ENCODE measurements at places on chromosomes 5 and 9. TPM values are rescaled to one million over a fixed set of nuclear protein-coding genes. Genes with fewer than 3 reads are reported as not detected.

DNA sequence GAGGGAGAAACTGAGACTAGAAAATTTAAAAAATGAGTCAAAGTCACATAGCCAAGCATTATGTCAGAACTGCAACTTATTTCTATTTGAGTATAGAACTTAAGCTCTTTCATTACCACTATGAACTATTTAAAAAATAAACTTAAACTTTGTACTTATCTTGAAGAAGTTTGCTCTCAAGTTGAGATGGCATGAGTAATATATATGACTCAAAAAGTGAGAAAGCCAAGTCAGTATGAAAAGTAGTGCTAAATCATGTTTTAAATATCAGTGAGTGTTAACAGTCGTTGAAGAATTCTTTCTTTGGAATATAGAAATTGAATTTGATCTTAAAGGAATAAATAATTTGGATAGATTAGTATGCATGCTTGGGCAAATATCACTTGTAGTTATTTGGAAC, 36.3 kb upstream of the CDH10 start:
- DNase-seq = no peak

DNA sequence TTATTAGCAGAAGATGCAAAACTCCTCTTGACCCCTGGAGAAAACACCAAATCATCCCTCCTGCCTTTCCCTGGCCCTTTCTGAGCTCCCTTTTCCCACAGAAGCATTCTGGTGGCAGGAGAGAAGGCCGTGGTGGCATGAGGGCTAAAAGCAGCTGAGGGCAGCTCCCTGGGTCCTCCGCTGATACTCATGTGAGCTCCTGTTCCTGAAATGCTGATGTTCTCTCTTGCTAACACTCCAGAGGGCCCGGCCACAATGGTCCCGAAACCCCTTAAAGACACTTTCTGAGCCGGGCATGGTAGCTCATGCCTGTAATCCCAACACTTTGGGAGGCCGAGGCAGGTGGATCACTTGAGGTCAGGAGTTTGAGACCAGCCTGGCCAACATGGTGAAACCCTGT, 183.1 kb downstream of the HSPA4 start:
- DNase-seq = no peak

GRCh38 chr9:94945197-94946144, 219.0 kb downstream of the AOPEP start:
- DNase-seq = no peak

- no peak for DNase-seq
These were observed 54.6 kb upstream of the RXRA start for GRCh38 chr9:134271338-134272301.

LAMC3 gene
- 0.29 TPM for total RNA-seq

Data from epithelial cell of proximal tubule (primary cell).